Right ventricle myocardium inferior (tissue), 1 donor: ENCODE measurements at places on chromosomes 7 and 10. TPM values are rescaled to one million over a fixed set of nuclear protein-coding genes. Genes with fewer than 3 reads are reported as not detected.
A peak's percentile ranks its signal among the peaks of the same experiment; 100 is the strongest.

Gene FGFBP3
- 0.32 TPM for total RNA-seq

Gene CLIP2
- total RNA-seq: 7.5 TPM

Gene C10orf67
- 0.51 TPM for total RNA-seq

Gene IKZF1
- 3.5 TPM for total RNA-seq

Gene ACTL6B
- not detected for total RNA-seq

Gene PLEKHS1
- total RNA-seq: not detected

Gene PROSER2
- 1.2 TPM for total RNA-seq

Gene CC2D2B
- 0.22 TPM for total RNA-seq

Gene TPK1
- 5.0 TPM for total RNA-seq

Gene AKR1C4
- total RNA-seq: not detected

Gene LIPK
- not detected for total RNA-seq

Gene ATRNL1
- total RNA-seq: 0.41 TPM

Gene ITIH5
- 10.3 TPM for total RNA-seq

GRCh38 chr7:35277359-35277758 is 23.5 kb upstream of the TBX20 start:
- DNase-seq: no peak

GRCh38 chr10:102626026-102626685 is 18.1 kb upstream of the TRIM8 start:
- DNase-seq: no peak

DNA sequence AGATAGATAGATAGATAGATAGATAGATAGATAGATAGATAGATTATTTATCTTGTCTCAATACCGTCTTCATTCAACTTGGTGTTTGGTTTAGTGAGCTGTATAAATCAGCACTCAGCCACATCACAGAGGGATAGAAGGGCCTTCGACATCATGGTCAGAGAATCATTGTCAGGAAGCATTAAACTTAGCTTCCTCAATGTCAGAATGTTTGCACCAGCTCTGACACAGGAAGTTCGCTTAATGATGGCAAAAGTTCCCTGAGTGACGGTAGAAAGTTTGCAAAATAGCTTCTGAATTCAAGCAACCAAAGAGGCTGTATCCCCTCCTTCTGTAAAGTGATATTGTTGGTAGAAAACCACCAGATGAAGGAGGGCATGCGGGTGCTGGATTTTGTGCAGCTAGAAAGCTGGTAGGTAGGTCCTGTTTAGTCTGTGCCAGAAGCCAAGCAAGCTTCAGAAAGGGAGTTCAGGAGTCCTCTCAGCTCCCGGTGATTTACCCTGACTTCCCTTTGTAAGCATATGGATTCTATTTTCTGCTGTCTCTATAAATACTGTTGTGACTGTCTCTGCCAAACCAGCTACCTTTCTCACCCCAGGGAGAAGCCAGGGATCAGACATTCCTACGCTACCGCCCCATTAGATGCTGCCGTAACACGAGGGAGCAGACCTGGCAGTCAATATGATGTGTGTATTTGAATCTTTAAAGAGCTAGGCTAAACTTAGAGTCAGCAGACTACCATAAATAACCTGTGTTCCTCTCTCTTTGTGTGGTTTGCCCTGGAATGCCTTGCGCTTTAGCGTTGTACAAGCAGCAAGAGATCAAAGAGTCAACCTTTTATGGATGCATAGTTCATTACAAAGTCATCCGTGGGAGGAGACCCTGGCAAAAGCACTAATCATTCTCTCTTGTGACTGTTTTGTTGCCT is 200.5 kb upstream of the KIAA1217 start:
- DNase-seq: peak; percentile 45

DNA sequence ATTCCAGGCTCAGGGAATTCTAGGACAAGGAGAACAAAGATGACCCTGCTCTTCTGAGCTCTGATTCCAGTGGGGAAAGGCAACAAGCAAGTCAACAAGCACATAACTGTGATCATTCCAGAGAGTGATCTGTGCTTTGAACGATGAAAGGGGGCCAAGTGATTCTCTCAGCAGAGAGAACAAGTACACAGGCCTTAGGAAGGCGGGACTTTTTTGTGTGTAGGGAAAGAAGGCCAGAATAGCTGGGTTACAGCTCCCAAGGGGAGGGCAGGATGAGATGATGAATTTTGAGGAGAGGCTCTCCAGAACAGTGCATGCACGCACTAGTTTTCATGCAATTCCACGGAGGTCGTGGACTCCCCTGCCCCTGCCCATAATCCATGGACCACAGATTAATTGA is 565.2 kb downstream of the SDK1 start:
- no peak for DNase-seq

DNA sequence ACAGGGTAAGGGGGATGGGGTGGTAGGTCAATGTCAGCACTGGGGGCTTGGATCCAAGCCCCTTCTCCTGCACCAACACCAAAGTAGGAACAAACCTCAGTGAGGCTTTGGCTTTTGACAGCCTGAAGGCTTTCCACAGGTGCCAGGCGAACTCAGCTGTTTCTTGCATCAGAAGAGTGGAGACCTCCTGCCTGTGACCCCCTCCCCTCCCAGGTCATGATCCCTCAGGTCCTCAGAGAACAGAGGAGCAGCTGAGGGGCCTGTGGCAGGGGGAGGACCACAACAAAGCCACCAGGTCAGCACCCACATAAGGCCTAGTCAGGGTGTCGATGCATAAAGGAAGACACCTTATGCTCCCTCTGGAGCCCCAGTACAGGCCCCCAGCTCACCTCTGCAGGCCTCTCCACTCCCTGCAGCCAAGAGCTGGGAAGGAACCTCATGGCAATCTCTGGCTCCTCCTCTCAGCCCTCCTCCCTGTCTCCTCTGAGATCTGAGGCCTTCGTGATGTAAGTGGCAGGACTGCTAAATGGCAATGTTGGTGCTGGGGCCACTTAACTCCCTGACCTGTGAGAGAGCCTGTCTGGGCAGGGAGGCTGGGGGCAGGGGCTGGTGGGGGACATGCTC is 19.1 kb upstream of the PRRT4 start:
- no peak for DNase-seq

DNA sequence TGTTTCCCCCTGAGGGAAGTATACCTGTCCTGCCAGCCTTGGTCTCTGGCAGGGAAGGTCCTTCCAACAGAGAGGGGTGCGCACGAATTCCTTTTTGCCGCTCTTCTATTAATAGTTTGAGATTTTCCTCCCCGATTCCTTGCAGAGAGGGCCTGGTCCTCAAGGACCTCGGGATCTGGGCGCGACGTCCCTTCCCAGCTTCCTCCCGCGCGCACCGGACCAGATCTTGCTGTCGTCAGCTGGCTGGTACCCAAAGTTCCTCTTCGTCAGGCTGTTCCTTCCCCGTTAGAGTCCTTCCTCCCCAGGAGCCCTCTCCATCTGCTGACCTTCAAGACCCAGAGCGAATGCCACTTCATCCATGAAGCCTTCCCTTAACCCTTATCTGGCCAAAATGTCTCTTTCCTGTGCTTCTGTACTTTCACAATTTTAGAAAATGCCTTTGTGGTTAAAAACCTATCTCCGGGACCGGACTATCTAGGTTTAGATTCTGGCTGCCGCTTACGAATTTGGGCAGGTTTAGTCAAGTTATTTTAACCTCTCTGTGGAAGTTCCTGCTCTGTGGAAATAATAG is 851 bp upstream of the GOT1 start:
- peak; percentile 81 for DNase-seq

GRCh38 chr10:91185239-91185875 is 35.1 kb upstream of the PCGF5 start:
- DNase-seq: no peak

- DNase-seq: peak; percentile 75
Observed at GRCh38 chr10:119365773-119366599, 158.6 kb downstream of the GRK5 start.

- DNase-seq: no peak
Observed at GRCh38 chr10:131980761-131981428, 828 bp downstream of the BNIP3 start.

GRCh38 chr7:126119981-126120380 is 1132.8 kb downstream of the GRM8 start:
- no peak for DNase-seq

GRCh38 chr10:110455446-110455845 is 42.3 kb upstream of the DUSP5 start:
- no peak for DNase-seq

DNA sequence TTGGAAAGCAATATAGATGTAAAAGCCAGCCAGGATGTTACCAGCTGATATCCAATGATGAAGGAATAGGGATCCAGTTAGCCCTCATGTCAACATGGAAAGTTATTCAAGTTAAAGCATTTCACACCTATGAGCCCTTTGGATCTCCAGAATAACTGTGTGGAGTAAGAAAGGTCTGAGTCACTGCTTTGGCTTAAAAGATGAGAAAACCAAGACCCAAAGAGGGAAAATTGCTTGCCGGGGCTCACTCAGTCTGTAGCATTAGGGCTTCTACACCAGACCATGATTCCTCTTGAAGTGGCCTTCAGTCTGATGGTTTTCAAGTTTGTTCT is 12.6 kb downstream of the LSM5 start:
- no peak for DNase-seq

DNA sequence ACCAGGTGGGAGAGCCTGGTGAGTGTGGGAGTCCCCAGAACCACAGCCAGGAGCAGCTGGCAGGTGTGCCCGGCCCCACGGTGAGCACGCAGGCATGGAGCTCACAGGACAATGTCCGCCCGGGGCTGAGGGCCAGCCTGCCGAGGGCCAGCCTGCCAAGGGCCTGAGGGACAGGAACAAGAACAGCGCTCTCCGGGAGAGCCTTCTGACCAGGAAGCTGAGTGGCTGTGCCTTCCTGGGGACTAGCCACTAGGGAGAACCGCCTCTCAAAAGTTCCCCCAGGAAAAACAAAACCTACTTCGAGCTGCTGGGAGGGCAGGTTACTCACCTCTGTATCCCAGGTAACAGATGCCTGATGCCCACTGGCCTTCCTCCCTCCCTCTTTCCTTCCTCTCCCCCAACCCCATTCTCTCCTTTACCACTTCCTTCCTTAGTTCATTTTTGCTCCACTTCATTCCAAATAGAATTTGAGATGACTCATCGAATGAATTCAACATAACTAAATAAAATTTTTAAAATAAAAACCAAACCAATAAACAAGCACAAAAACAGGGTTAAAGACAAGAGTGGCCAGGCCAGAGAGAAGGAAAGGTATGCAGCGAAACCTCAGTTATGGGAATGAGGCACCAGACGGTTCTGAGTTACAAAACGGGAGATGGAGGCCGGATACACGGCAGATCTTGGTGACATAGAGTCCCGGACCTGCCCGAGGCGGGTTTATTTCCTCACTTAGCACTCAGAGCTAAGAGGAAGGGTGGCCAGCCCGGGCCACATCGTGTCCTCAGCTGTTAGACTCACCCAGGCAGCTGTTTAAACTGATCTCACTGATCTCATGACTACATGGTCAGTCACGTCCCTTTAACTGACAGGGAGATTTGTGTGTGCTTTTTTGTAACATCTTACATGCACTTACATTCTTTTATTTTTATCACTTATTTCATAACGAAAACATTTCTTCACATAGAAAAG is 128.5 kb downstream of the TNS3 start:
- peak; percentile 84 for DNase-seq

GRCh38 chr7:140049339-140050024 is 13.3 kb downstream of the PARP12 start:
- no peak for DNase-seq

DNA sequence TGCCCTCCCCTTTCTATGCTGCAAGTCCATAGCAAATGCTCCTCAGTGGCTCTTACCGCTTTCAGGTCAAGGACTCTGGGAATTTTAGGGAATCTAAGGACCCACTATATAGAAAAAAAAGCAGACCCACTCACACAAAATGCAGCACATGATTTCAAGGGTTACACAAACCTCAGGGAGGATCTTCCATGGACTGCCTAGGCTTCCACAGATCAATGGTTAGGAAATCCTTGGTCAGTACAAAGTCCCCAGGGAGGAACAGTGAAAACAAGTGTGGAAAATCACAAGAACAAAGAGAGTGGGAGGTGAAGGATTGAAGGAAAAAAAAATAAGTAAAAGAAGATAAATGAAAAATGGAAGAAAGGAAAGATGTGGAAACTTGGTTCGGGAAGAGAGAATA is 188.4 kb downstream of the AHR start:
- no peak for DNase-seq

GRCh38 chr10:47025253-47025539 is 114.0 kb downstream of the PTPN20 start:
- DNase-seq: peak; percentile 42

GRCh38 chr10:110429301-110429700 is 68.4 kb upstream of the DUSP5 start:
- DNase-seq: no peak

DNA sequence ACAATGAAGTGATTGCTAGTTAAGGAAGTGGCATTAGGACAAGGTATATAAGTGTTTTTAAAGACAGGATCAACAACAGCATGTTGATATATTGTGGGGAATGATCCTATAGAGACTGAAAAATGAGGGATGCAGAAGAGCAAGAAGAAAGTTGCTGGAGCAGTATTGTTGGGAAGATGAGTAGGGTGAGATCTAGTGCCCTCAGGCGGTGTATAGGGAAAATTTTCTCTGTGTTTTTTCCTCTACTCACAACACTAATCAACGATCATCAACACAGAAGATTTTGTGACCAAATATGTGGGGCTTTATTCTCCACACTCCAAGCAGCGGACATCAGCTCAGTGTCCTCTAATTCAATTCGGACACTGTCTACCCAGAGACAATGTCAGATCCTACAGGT is 9.6 kb upstream of the PTTG1IP2 start:
- DNase-seq: no peak

DNA sequence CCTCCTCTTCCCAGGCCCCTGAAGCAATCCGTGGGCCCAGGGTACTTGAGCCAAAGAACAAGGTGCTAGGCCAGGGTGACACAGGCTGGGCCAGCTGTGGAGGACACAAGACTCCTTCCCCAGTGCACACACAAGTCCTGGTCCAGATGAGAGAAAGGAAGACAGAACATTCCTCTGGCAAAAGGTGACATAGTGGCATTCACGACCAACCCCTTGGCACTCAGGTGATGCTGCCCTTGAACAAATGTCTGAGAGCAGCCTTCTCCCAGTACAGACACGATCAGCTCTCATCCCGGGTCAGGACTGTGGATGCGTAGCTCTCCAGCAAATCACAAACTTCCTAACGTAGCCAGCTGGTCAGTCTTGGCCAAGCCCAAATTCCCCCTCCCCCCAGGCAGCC is 118.5 kb downstream of the OAT start:
- peak; percentile 41 for DNase-seq

DNA sequence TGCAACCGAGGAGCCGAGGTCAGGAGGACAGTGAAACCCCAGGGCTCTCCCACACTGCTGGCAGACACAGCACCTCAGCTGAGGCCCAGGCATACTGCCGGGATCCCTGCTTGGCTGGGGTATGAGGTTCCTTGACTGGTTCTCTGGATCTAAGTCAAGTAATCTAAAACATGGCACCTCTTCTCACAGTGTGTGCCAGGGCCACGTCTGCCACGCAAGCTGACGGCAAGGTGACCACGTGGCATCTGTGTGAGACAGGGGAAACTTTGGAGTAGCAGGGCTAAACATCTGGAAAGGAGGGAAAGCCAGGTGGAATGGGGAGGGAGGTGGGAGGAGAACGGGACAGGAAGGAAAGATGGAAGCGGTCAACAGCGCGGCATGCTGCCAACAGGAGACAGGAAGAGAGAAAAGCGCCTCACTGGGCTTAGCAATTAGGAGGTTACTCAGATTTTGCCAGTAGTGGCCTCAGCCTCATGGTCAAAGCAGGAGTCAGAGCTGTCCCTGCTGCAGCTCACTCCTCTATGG is 103.7 kb downstream of the CXCL12 start:
- peak; percentile 69 for DNase-seq

- DNase-seq: no peak
Observed at GRCh38 chr7:39432807-39433416, 133.3 kb upstream of the YAE1 start.
